Progenitor cell of endocrine pancreas (in vitro differentiated cells): ENCODE measurements at places on chromosomes 5 and 9. TPM values are rescaled to one million over a fixed set of nuclear protein-coding genes. Genes with fewer than 3 reads are reported as not detected.

Gene KLHL3
- total RNA-seq, result 32.1 and 34.7 TPM in 2 replicates

Gene DBH
- not detected in 2 replicates for total RNA-seq

Gene PCA3
- 0.22 and 0.31 TPM in 2 replicates for total RNA-seq

Gene KCNMB1
- not detected in 2 replicates for total RNA-seq

Gene HMCN2
- 0.26 and 0.31 TPM in 2 replicates for total RNA-seq

DNA sequence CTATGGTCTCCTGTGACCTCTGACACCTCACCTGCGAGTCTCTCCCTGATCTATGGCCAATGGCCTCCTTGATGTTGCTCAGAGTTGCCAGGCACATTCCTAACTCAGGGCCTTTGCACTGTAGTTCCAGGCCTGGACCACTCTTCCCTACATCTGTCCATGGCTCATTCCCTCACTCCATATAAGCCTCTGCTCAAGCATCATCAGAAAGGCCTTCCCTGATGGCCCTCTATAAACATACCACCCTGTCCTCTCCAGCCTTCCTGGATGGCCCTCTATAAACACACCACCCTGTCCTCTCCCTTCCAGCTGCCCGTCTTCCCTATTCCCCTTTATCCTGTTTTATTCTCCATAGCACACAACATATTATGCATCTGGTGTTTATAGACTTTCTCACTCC lies 102.8 kb downstream of the GTF3C4 start:
- no peaks in the 10 kb centered on the region for H3K27me3 ChIP-seq
- peaks cover 6% of the 10 kb centered on the region for H3K4me1 ChIP-seq
- no peak for DNase-seq
- H3K36me3 ChIP-seq, result no peaks in the 10 kb centered on the region
- no peak overlapping the region for H3K27ac ChIP-seq
- H3K4me3 ChIP-seq, result no peak overlapping the region

GRCh38 chr5:132411304-132412013 lies 41.9 kb downstream of the SLC22A5 start:
- DNase-seq, result no peak
- H3K27ac ChIP-seq, result peak overlapping the region; percentile 95
- peaks cover 8% of the 10 kb centered on the region for H3K27me3 ChIP-seq
- no peaks in the 10 kb centered on the region for H3K36me3 ChIP-seq

DNA sequence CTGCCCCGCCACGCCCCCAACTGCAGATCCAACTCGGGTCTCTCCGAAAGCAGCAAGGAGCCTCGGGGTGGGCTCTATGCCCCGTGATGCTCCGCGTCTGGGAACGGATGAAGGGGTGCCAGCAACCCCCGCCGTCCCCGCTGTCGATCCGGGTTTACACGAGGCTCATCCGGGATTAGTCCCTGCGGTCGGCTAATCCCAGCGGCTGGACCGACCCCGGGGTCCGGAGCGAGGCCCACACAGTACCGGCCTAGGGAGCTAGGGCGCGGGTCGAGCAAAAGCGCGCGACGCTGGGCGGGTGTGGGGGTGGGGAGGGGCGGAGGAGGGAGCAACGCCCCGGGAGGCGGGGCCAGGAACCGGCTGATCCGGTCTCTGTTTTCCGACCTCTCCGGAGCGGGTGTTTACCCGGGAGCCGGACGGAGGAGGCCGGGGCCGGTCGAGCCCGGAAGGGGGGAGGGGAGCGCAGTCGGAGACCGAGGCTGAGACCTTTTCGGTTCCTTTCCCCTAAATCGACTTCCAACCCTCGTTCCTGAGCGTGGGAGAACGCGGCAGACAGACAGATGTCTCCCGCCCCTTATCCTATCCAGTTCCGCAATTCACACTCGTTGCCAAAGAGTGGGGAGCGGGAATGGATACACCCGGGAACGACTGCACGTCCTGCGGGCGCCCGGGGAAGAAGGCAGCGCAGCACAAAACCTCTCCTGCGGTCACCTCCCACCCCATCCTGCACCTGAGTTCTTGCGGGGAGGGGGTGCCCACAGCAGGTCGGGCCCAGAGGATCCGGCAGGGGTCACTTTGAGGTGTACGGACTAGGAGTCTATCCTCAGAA lies 28.6 kb downstream of the PCDH1 start:
- peak overlapping the region; percentile 98 for H3K27ac ChIP-seq
- peak overlapping the region; percentile 81 for H3K4me3 ChIP-seq
- peaks cover 17% of the 10 kb centered on the region for H3K4me1 ChIP-seq
- peak; percentile 89 for DNase-seq
- no peaks in the 10 kb centered on the region for H3K36me3 ChIP-seq
- no peaks in the 10 kb centered on the region for H3K27me3 ChIP-seq

DNA sequence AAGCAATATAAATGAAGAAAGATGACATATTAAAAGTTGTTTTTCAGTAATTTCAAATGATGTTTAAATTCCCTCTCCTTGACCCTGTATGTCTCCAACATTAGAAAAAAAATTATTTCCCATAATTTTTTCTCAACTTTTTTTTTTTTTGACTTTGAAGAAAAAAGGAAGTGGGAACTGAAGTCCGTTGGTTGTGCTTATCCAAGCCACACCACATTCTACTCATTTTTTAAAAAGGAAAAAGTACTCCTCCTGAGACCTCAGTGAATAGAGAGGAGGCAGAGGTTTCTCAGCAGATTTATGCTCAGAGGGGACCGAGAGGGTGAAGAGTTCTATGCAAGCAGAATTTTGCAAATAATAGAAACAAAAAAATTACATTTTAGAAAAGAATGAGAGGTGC lies 123.3 kb downstream of the PCSK5 start:
- no peaks in the 10 kb centered on the region for H3K36me3 ChIP-seq
- H3K4me3 ChIP-seq, result no peak overlapping the region
- peaks cover 3% of the 10 kb centered on the region for H3K4me1 ChIP-seq
- DNase-seq, result no peak
- H3K27ac ChIP-seq, result no peak overlapping the region

- H3K4me1 ChIP-seq, result no peaks in the 10 kb centered on the region
- H3K27me3 ChIP-seq, result peaks cover under 1% of the 10 kb centered on the region
- no peaks in the 10 kb centered on the region for H3K36me3 ChIP-seq
- H3K27ac ChIP-seq, result no peak overlapping the region
- DNase-seq, result no peak
Measured at GRCh38 chr5:7690557-7690956, 160.4 kb downstream of the CFAP90 start.

DNA sequence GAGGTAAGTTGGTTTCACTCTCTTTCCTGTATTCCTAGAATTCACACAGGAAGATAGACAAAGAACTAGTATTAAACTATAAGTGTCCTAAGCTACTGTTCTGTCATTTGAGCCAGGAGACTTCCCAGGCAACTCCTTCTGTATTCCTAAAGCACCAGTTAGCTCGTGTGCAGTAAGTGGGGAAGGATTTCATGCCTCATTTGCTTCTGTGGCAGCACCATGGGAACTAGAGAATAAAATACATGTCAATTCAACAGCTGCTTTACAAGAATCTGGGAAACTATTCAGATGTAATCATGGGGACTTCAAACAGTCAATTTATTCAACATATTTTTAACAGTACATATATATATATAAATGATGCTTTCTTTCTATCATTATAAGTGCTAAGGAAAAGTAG lies 762.3 kb downstream of the PRELID2 start:
- no peak overlapping the region for H3K27ac ChIP-seq
- no peaks in the 10 kb centered on the region for H3K27me3 ChIP-seq
- no peaks in the 10 kb centered on the region for H3K4me1 ChIP-seq

DNA sequence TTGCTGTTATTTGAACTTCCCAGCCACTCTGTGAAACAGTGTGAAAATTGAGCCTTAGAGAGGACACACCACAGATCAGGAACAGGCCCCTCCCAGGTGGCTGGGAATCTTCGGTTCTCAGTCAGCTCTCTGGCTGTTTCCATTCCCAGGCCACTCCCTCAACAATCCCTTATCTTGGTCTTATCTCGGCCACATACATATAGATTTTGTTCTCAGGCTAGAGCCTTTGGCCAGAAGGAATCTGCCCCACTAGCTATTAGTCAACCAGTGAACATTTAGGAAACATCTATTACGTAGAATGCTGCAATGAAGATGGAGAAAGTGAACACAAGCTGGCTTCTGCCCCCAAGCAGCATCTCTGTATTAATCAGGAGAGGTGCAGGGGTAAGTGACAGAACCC lies 21.0 kb upstream of the WWC1 start:
- no peak overlapping the region for H3K4me3 ChIP-seq
- peak overlapping the region; percentile 68 for H3K27ac ChIP-seq
- DNase-seq, result no peak

DNA sequence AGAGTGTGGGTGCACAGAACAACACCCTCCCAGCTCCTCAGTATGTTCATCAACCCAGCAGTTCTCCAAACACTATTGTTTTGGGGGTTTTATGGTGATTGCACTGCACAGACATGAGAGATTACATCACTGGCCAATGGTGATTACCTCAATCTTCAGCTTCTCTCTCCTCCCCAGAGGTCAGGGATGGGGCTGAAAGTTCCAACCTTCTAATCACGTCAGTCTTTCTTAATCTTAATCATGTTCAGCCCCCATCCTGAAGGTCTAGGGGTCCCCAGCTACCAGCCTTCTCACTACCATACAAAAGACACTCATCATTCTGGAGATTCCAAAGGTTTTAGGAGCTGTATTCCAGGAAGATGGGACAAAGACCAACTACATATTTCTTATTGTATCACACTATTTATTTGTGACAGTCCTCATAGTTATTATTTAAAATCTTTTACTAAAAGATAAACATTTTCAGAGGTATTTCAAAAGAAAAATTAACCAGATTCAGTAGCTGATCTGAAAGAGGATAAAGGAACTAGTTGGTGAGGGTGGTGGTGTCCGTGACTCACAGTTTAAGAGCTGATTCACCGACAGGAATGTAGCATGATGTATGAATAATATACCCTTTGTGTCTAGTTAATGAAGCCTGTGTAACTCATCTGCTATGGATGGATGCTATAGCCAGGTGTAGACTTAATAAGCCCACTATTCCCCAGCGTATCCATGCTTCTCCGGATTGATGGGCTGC lies 35.6 kb downstream of the RASEF start:
- H3K36me3 ChIP-seq, result peaks cover 3% of the 10 kb centered on the region
- H3K27ac ChIP-seq, result no peak overlapping the region
- DNase-seq, result no peak
- peaks cover 4% of the 10 kb centered on the region for H3K4me1 ChIP-seq
- H3K4me3 ChIP-seq, result no peak overlapping the region
- no peaks in the 10 kb centered on the region for H3K27me3 ChIP-seq

DNA sequence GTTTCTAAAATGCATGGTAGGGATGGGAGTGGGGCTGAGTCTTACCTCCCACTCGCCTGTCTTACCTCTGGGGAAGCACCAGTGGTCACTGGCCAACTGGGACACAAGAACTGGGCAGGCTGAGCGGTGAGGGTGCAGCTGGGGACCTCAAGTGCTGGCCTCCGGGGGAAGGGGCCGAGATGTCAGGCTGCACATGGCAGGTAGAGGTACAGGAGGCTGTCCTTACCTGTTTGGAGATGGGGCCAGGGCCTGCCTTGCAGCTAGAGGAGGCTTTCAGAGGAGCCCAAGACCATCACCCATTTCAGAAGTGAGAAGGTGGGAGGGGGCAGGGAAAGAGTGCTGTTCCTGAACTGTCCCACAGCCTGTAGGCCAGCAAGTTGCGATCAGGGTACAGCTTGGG lies 14.2 kb downstream of the PSAT1 start:
- DNase-seq, result no peak
- no peak overlapping the region for H3K4me3 ChIP-seq
- no peaks in the 10 kb centered on the region for H3K27me3 ChIP-seq
- H3K36me3 ChIP-seq, result peaks cover 34% of the 10 kb centered on the region
- H3K27ac ChIP-seq, result no peak overlapping the region

- peak overlapping the region; percentile 38 for H3K27ac ChIP-seq
- H3K4me1 ChIP-seq, result peaks cover 13% of the 10 kb centered on the region
- peak overlapping the region; percentile 96 for H3K4me3 ChIP-seq
- no peak for DNase-seq
- H3K36me3 ChIP-seq, result no peaks in the 10 kb centered on the region
- peaks cover 31% of the 10 kb centered on the region for H3K27me3 ChIP-seq
Measured at GRCh38 chr5:114363837-114364236, 2.0 kb downstream of the KCNN2 start.

GRCh38 chr9:21828853-21829410 lies 26.5 kb downstream of the MTAP start:
- H3K4me3 ChIP-seq, result no peak overlapping the region
- no peaks in the 10 kb centered on the region for H3K27me3 ChIP-seq
- peaks cover 2% of the 10 kb centered on the region for H3K4me1 ChIP-seq
- no peak overlapping the region for H3K27ac ChIP-seq

- H3K4me3 ChIP-seq, result no peak overlapping the region
- peaks cover 1% of the 10 kb centered on the region for H3K4me1 ChIP-seq
- DNase-seq, result no peak
- no peak overlapping the region for H3K27ac ChIP-seq
- H3K27me3 ChIP-seq, result no peaks in the 10 kb centered on the region
- H3K36me3 ChIP-seq, result peaks cover 2% of the 10 kb centered on the region
Measured at GRCh38 chr9:89542401-89543021, 44.6 kb upstream of the SEMA4D start.

- no peak overlapping the region for H3K4me3 ChIP-seq
- no peak overlapping the region for H3K27ac ChIP-seq
- peaks cover 21% of the 10 kb centered on the region for H3K4me1 ChIP-seq
- no peaks in the 10 kb centered on the region for H3K27me3 ChIP-seq
Measured at GRCh38 chr9:78130004-78130403, 98.4 kb upstream of the GNAQ start.

DNA sequence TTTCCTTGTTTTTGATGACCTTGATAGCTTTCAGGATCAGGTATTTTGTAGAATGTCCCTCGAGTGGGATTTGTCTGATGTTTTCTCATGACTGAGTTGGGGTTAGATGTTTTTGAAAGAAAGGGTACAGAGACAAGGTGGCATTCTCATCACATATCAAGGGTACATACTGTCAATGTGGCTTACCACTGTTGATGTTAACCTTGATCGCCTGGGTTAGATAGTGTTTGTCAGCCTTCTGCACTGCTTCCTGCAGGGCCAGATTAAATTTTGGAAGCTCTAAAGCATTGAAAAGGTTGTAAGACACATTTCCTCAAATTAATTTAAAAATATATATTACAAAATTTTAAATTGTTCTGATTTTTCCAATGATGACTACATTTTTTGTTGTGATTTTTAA lies 287.4 kb upstream of the ACTBL2 start:
- H3K36me3 ChIP-seq, result no peaks in the 10 kb centered on the region
- no peak overlapping the region for H3K27ac ChIP-seq
- no peak overlapping the region for H3K4me3 ChIP-seq
- no peak for DNase-seq
